ENCODE measurements at places on chromosomes 6 and 20. TPM values are rescaled to one million over a fixed set of nuclear protein-coding genes. Genes with fewer than 3 reads are reported as not detected.

DNA sequence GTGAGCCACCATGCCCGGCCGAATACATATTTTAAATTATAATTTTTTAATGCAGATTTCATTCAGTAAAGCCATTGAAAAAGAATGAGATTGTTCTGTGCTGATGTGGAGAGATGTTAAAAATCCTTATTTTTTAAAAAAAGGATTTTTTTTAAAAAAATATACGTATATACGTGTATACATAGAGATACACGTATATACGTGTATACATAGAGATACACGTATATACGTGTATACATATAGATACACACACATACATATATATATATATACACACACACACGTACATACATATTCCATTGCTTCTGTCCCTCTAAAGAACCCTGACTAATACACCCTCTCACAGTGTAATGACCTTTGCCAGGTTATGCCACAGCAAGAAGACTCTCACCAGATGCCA, 23.8 kb upstream of the TBC1D7 start:
- H3K4me1 ChIP-seq = peaks cover 42% of the 10 kb centered on the region
- H3K4me3 ChIP-seq = no peak overlapping the region
- H3K27ac ChIP-seq = no peak overlapping the region

GRCh38 chr6:160040527-160041264, 71.8 kb downstream of the IGF2R start:
- no peak for DNase-seq
- H3K4me1 ChIP-seq = peaks cover 60% of the 10 kb centered on the region
- H3K36me3 ChIP-seq = peaks cover 45% of the 10 kb centered on the region
- peaks cover 2% of the 10 kb centered on the region for H3K27me3 ChIP-seq
- no peak overlapping the region for H3K27ac ChIP-seq
- H3K4me3 ChIP-seq = no peak overlapping the region

DNA sequence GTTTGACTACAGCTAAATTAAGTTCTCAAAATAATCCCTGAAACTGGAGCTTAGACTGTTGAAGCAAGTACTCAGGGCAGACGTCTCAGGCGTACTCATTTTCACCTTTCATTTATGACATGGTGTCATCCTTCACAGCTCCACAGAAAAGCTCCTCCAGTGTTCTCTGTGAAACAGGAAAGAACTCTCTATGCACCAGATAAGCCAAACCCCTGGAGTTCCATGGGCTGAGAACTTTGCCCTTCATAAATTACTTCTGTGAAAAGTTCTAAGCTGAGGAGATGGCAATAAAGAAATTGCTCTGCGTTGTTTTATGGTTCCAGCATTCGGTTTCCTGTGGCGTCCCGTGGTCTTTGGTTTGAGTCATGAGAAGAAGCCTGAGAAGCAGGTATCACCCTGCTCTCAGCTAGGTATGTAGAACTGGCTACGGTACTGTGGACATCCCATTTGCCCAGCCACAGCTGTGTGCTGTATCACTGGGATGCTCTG, 20.2 kb upstream of the RREB1 start:
- no peak for DNase-seq
- H3K36me3 ChIP-seq = no peaks in the 10 kb centered on the region
- peaks cover 21% of the 10 kb centered on the region for H3K4me1 ChIP-seq
- H3K27me3 ChIP-seq = no peaks in the 10 kb centered on the region

DNA sequence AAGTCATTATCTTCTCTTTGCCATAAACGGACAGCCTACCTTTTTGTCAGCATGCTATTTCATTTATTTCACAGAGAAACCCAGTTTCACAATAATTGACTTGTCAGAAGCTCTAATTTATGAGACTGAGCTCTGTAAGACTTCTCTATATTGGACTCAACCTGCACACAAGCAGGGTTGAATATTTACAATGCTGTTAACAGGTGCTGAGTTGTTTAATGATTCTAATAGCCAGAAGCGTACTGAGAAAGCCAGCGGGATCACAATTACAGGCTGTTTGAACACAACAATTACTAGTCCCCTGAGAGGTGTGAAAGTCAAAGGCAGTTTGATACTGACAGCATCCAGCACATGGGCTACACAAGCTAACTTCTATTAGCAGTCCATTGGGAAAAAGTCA, 128.2 kb upstream of the SIM1 start:
- H3K27ac ChIP-seq = no peak overlapping the region
- DNase-seq = no peak
- peaks cover under 1% of the 10 kb centered on the region for H3K27me3 ChIP-seq
- H3K4me1 ChIP-seq = no peaks in the 10 kb centered on the region

DNA sequence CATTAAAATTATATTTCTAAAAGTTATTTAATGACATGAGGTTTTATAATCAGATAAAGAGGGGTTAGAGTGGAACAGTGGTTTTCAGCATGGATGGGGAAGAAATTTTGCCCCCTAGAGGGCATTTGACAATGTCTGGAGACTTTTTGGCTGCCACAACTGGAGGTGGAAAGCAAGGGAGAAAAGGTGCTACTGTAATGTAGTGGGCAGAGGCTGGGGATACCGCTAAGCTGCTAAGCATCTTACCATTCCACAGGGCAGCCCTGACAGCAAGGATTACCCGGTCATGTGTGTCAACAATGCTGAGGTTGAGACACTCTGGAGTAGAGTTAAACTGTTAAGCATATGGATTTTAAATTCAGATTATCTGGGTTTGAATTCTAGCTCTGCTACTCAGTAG, 52.9 kb upstream of the FABP7 start:
- H3K27me3 ChIP-seq = peaks cover 7% of the 10 kb centered on the region
- H3K4me3 ChIP-seq = no peak overlapping the region
- DNase-seq = peak; percentile 5
- H3K36me3 ChIP-seq = no peaks in the 10 kb centered on the region

- H3K4me1 ChIP-seq = peaks cover 14% of the 10 kb centered on the region
- H3K27ac ChIP-seq = peak overlapping the region; percentile 56
- DNase-seq = peak; percentile 63
- H3K36me3 ChIP-seq = peaks cover 17% of the 10 kb centered on the region
- H3K27me3 ChIP-seq = no peaks in the 10 kb centered on the region
- H3K4me3 ChIP-seq = no peak overlapping the region
Measured at GRCh38 chr6:117605169-117605826, 3.0 kb upstream of the GOPC start.

GRCh38 chr6:156587071-156587470, 190.1 kb upstream of the ARID1B start:
- no peak overlapping the region for H3K27ac ChIP-seq
- H3K27me3 ChIP-seq = peaks cover 5% of the 10 kb centered on the region
- no peaks in the 10 kb centered on the region for H3K36me3 ChIP-seq
- H3K4me1 ChIP-seq = no peaks in the 10 kb centered on the region

Gene PTK6
- total RNA-seq = 0.10 TPM

Gene SIM1
- 19.5 TPM for total RNA-seq

Gene SCRT2
- not detected for total RNA-seq
